ENCODE measurements at places on chromosomes 3 and 15.
A peak's percentile ranks its signal among the peaks of the same experiment; 100 is the strongest.

DNA sequence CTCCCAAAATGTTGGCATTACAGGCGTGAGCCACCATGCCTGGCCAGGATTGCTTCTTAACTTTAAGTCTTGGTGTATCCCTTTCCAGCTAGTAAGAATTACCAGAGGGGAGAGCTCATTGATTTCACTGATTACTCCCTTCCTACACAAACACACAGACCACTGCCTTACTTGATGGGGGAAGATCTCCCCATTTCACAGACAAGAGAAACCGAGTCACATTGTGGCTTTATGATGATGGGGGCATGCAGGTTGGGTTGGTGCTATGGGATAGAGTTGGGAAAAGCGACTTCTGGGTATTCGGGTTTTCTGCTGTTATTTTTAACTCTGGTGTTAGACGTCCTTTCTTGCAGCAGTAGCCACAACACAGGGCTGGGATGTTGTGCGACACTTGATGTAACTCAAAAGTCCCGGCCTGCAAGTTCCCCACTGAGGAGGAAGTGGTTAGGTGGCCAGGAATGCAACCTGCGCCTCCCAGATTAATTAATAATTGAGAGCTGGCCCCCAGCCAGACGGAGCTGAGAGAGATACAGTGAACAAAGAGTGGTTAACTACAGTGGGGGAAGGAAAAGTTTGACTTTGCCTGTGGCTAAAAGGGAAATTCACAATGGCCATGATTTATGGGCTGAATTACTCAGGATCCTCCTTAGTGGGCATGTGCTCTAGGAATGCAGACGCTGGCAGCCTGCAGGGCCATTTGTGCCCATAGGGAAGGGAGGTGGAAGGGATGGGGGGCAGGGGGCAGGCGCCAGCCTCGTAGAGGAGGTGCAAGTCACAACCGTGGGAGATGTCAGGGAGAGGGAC lies 63.6 kb downstream of the SMAD6 start:
- no peak for DNase-seq

DNA sequence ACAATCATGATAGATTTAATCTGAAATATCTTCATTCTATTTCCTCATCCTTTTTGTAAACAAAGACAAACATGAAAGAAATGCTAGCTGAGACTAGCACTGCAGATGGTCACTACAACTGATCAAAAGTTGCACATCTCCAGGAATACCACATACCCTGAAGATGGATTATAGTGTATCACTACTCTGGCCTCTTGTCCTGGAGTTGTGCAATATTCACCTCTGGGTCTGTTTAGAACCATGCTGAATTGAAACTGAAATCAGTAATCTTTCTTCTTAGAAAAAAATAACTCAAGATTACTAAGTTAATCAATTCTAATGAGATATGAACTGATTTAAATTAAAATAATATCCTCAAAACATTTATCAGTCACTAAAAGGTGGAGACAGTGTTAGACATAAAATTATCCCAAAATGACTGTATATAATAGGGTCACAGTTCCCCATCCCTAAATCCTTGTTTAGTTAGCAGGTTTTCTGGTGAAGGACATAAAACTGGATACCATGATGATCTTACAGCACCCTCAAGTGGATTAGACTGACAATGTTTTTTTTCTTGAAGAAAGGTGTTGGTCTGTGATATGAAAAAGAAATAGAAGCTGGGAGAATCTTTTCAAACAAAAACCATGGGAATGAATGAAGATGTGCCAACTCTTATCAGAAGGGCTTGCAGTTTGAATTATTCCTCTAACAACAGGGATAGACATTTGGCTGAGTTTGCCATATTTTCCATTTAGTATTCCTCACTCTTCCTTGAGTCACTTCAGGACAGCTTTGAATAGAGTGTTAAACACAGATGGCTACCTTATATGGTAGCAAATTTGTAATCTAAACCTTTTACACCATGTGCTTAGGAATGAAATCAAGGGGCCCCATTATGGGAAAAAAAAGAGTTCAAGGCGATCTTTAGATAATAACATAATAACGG lies 7.1 kb upstream of the TTC14 start:
- DNase-seq: peak; percentile 22

- peak; percentile 39 for DNase-seq
Observed at GRCh38 chr15:61032600-61033286, 196.4 kb downstream of the RORA start.

DNA sequence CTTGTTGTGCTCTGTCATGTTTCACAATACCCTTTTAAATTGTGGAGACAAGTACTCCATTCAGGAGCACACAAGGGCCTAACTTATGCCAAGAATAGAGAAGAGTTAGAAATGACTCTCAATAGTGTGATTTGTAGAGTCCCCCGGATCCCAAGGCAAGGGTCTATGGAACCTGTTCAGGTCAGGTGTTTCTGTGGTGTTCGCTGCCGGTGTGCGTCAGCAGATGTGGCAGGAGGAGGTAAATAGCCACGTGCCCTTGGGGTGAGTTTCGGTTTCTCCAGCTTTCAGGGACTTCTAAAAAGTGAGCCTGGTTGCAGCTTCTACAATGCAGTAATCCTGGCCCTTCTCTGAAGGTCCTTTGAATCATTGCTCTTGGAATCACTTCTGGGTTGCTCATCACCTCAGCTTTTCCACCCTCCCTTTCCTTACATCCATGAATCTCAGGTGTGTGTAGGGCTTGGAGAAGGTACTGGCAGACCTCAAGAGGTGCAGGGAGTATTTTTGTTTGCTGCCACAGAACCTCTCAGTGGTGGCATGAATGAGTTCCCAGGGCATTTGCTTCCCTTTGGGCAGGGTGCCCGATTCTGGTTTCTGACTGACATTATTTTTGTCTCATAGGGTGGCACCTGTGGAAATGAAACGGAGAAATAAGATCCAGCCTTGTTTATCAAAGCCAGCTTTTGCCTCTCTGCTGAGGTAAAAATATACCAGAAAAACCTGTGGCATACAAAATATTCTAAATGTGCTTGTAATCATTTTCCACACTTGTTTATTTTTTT lies 7.3 kb downstream of the ST3GAL6 start:
- DNase-seq: no peak

DNA sequence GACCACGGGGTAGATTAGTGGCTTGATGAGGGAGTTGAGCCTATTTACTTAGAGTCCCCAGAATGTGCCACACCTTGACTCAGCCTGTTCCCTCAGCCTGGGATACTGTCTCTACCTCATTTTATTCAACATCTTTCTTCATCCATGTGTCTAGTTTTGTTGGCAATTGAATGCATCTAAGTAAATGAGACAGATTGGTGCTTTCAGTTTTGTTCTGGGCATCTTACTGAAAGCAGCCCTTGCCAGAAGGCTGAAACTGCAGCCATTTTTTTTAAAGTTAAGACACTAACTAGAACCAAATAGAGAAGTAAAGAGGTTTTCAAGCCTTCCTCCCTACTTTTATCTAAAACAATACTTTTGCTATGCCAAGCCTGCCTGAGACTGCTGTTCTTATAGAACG lies 246.8 kb downstream of the SLCO3A1 start:
- DNase-seq: no peak

DNA sequence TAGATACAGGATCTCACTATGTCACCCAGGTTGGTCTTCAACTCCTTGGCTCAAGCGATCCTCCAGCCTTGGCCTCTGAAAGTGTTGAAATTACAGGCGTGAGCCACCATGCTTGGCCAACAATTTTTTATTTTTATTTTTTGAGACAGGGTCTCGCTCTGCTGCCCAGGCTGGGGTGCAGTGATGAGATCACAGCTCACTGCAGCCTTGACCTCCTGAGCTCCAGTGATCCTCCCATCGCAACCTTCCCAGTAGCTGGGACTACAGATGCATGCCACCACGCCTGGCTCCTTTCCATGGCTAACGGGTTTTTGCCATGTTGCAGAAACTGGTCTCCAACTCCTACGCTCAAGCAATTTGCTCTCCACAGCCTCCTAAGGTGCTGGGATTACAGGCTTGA lies 20.2 kb upstream of the PIK3CB start:
- no peak for DNase-seq

GRCh38 chr15:95765161-95765560 lies 565.3 kb upstream of the NR2F2 start:
- no peak for DNase-seq

- DNase-seq: no peak
Observed at GRCh38 chr15:61025308-61025707, 203.8 kb downstream of the RORA start.

GRCh38 chr3:184593220-184593927 lies 31.8 kb downstream of the EPHB3 start:
- no peak for DNase-seq

GRCh38 chr3:193593668-193594030 lies 641 bp downstream of the OPA1 start:
- DNase-seq: no peak

DNA sequence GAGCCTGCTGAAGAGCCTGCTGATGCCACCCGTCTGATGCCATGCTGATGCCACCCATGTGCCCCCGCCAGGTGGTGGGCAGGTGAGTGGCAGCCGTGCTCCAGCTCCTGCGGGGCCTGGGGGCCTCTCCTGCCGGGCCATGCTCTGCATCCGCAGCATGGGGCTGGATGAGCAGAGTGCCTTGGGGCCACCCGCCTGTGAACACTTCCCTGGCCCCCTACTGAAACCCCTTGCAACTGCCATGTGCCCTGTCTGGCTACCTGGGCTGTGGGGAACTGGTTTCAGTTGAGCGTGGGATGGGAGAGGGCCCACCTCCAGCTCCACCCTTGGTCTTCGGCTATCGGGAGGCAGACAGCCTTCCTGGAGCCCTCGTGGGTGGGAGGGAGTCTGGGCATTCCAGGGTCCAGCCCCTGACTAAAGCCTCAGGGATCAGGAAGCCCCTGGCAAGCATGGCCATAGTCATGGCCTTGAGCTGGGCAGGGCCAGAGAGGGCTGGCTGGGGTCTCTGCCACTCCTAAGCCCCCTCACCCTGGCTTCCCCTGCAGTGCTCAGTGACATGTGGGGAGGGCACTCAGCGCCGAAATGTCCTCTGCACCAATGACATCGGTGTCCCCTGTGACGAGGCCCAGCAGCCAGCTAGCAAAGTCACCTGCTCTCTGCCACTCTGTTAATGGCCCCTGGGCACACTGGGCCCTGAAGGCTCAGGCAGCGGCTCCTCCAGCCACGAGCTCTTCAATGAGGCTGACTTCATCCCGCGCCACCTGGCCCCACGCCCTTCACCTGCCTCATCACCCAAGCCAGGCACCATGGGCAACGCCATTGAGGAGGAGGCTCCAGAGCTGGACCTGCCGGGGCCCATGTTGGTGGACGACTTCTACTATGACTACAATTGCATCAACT lies 92.2 kb downstream of the TBC1D2B start:
- DNase-seq: no peak

- DNase-seq: no peak
Observed at GRCh38 chr15:53589520-53590057, 169.9 kb downstream of the WDR72 start.

- no peak for DNase-seq
Observed at GRCh38 chr3:52420388-52420787, 24.5 kb downstream of the SEMA3G start.

GRCh38 chr3:26064297-26064696 lies 274.4 kb downstream of the OXSM start:
- DNase-seq: no peak

DNA sequence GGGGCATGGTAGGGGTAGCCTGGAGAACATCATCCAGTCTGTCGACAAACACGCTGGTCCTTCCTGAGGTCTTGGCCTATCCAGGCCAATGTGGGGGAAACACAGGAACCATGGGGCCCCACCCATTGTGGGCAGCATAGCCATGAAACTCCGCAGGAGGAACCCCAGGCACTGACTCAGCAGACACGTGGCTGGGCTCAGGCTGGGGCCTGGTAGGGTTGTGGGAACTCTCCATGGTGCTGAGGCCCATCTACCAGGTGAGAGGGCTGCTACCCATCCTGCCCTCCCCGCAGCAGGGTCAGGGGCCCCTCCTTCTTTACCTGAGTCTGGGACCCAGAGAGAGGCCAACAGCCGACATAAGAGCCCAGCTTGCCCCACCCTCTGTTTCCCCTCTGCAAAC lies 22.6 kb upstream of the CACNA2D2 start:
- no peak for DNase-seq

- DNase-seq: peak; percentile 0
Observed at GRCh38 chr3:63333815-63334214, 55.7 kb downstream of the SYNPR start.

- no peak for DNase-seq
Observed at GRCh38 chr3:173977747-173978146, 580.2 kb downstream of the NLGN1 start.

DNA sequence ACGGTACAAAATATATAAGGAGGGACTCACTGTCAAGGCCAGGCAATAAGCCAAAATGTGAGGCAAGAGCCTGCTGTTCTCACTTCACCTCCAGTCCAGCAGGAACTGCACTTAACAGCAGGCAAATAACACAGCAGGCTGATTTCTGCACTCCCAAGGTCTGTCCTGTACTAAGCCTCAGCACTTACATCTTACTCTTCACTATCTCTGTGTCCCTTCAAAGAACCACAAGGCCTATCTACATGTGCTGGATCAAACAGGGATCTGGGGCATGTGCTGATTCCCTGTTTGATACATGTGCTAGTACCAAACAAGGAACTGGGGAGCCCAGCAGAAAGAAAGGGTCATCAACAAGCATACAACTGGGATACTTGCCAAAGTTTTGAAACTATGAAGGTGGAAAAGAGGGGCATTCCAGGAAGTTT lies 22.2 kb downstream of the UACA start:
- DNase-seq: no peak

- no peak for DNase-seq
Observed at GRCh38 chr15:62369454-62369853, 204.4 kb upstream of the C2CD4B start.

- DNase-seq: no peak
Observed at GRCh38 chr15:37973856-37974255, 39.4 kb downstream of the TMCO5A start.

- no peak for DNase-seq
Observed at GRCh38 chr15:28116521-28117431, 17.7 kb upstream of the OCA2 start.

GRCh38 chr3:195573611-195574496 lies 9.9 kb downstream of the APOD start:
- no peak for DNase-seq

GRCh38 chr3:44078863-44079262 lies 162.8 kb upstream of the TOPAZ1 start:
- no peak for DNase-seq

DNA sequence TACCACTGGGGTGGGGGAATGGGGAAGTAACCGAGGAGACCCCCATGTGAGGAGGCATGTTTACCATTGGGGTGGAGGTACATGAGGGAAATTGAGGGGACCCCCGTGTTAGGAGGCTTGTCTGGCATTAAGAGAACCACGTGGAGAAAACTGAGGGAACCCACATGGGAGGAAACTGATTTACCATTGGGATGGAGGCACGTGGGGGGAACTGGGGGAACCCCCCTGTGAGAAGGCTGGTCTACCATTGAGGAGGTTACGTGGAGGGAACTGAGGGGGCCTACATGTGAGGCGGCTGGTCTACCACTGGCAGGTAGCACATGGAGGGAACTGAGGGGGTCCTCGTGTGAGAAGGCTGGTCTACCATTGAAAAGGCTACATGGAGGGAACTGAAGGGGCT lies 159.4 kb downstream of the FBLN2 start:
- DNase-seq: no peak

GRCh38 chr15:56524915-56525314 lies 60.0 kb upstream of the MNS1 start:
- no peak for DNase-seq

GRCh38 chr3:31164381-31164780 lies 269.9 kb upstream of the GADL1 start:
- DNase-seq: no peak

GRCh38 chr3:188170461-188171459 lies 16.8 kb downstream of the LPP start:
- no peak for DNase-seq

- DNase-seq: no peak
Observed at GRCh38 chr15:51349156-51349844, 7.8 kb downstream of the GLDN start.

- no peak for DNase-seq
Observed at GRCh38 chr3:156902916-156903315, 76.8 kb downstream of the LEKR1 start.

GRCh38 chr3:25229586-25229985 lies 198.5 kb upstream of the RARB start:
- no peak for DNase-seq
